ENCODE measurements at places on chromosomes 6 and 20.
A peak's percentile ranks its signal among the peaks of the same experiment; 100 is the strongest.

DNA sequence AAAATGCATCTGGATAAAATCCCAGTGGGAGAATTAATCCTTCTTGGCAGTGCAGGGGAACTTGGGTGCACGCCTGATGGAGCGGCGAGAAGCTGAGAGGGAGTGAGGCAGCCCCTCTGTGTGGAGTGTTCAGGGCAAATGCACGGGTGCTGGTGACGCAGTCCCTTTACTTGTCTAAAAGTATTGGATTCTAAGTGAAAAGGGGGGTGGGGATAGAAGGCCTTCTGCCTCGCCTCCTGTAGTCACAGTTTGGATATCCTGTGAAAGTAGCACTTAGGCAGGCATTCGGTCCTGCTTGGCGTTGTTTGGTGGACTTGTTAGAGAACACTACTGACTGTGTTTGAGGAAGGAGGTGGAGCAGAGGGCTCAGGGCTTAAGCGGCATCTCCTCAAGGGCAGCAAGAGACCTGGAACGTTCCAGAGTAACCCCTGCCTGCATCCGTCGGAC, 39.3 kb downstream of the PHACTR3 start:
- DNase-seq: no peak

GRCh38 chr6:144718431-144718830, 433.3 kb downstream of the UTRN start:
- DNase-seq: no peak

GRCh38 chr20:49685809-49686208, 27.9 kb downstream of the B4GALT5 start:
- DNase-seq: no peak

DNA sequence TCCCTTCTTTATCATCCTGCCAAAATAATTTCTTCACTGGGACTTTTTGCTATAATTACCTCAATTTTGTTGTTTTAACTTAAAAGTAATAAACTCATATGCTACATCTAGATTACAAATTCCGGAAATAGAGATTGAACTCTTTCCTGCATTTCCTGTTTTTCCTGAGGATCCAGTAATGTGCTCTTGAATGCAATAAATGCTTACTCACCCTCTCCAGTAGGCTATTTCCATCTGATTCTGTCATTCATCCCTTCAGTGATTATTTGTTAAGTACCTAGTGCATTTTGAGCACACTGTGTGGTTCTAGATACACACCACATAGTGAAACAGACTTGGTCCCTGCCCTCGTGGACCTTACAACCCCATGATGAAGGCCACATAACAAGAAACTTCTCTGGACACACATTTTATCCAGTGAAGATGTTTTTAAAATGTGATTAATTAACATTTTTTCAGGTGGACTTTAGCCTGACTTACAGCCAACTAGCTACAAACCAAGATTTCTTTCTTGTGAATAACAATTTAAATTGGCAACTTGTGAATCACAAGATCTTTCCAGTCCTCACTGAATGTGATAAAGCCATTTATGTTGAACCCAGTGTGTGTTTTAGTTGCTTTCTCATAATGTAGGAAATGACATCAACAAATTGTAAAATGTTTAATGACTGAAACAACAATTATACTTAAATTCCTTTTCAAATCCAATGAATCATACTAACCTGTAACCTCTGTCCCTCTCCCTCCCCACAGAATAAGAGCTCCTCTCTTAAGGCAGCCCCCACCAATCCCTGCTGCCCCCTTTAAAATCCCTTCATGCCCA, 272.3 kb downstream of the KHDC1L start:
- no peak for DNase-seq

DNA sequence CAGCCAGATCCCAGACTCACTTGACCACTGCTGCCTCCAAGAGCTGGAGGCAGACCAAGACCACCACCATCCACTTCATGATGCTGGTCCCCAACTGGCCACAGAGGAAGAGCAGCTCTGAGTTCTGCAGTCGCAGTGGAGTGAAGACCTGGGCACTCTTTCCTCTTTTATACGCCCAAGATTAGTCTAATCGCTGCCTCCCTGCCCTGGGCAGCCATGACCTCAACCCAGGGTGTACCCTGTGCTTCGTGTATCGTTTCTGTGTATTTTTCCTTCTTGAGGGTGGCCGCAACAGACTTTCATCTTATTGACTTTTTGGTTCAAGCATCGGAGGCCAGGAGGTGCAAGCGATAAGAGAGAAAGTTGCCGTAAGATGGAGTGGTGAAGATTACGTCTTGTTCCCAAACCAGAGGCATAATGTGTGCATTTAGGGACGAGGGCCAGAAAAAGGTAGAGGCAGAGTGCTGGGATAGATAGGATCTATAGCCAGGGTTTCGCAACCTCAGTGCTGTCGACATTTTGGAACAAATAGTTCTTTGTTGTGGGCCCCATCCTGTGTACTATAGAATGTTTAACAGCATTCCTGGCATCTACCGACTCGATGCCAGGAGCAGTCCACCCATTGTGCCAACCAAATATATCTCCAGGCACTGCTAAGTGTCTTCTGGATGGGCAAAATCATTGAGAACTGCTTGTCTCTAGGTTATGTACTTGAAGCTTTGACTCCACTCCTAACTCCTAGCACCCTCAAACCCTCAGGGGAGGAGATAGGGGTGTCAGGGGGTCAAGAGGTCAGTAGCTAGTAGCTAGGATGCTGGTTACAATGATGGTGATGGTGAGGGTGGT, at the start of gene PGC:
TSS of gene PGC (minus strand) at position 142 of the 846 bp plus-strand sequence. CDS start at position 79, 63 bp downstream.
- no peak for DNase-seq

DNA sequence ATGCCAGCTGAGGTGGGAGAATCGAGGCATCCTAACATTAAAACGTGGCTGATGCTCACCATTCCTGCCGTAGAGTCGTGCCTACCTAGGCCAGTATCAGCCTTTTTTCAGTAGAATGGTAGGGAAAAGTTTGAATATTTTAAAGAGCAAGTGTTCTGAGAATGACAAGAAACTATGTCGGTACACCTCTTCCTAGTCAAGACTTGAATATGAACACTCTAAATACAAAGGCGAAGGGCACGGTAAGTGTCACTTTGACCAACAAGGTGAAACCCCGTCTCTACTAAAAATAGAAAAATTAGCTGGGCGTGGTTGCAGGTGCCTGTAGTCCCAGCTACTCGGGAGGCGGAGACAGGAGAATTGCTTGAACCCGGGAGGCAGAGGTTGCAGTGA, 1.0 kb downstream of the GINM1 start:
- no peak for DNase-seq

- peak; percentile 5 for DNase-seq
Observed at GRCh38 chr6:170347091-170347490, 40.5 kb downstream of the FAM120B start.

GRCh38 chr6:100456141-100456907, 8.4 kb downstream of the SIM1 start:
- DNase-seq: no peak

DNA sequence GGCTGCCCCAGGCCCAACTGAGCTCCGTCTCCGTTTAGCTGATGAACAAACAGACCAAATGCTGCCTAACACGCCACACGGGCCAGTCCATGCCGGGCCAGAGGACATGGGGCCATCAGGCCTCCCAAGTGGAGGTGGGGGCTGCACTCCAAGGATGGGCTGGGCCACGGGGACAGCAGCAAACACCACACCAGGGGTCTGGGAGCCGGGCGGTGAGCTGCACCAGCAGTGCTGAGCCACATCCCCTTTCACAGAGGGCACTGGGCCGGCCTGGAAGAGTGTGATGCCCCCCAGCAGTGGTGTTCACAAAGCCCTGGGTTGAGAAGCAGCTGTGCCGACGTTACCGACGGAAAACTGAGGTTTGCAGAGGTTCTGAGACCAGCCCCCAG, 2.7 kb downstream of the KCNQ2 start:
- no peak for DNase-seq

DNA sequence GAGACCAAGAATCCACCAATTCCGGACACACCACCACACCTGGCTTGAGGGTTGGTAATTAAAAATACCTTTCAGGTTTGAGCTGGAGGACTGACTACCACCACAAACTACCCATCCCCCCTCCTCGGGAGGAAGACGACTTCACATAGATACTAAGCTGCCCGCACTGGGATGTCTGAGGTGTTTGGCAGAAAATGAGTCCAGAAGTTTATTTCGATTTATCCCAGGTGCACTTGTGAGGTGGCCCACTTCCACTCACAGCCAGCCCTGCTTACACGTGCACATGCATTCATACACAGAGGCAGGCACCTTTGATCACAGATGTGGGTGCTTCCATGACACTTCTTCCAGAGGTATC, 187.1 kb downstream of the ID4 start:
- DNase-seq: no peak

DNA sequence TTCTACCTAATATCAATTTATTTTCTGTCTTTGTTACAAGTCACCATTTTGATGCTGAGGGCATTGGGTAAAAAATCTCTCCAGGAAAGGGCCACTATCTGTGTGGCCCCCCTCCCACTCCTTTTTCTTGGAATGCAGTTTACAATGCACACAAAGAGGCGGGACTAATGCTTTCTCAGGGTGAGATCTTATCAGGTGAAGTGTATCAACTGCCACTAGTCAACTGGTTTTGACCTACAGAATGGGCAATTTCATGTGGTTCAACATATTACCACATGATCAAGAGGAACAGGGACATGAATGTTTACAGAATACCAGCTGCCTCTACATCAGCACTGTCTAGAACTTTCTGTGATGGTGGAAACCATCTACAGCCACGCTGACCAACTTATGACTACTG, 3.7 kb downstream of the RRBP1 start:
- DNase-seq: no peak

- DNase-seq: no peak
Observed at GRCh38 chr20:36848078-36848660, 27.8 kb upstream of the TLDC2 start.

DNA sequence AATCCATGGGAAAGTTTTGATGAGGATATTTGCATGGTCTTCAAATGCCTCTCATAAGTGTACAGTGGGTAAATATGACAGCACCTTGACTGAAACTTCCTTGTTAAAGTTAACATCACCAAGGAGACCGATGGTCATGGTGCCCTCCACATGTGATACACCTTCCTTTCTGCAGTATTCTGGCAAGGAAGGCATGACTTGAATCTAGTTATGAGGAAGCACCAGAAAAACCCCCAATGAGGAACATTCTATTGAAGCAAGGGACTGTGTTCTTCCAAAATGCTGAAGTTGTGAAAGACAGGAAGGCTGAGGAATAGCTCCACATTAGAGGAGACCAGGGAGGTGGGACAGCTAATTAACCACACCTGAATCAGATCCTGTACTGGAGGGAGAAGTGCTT, 118.3 kb downstream of the SLC24A3 start:
- DNase-seq: no peak

- no peak for DNase-seq
Observed at GRCh38 chr6:140101818-140102217, 727.4 kb upstream of the CITED2 start.

DNA sequence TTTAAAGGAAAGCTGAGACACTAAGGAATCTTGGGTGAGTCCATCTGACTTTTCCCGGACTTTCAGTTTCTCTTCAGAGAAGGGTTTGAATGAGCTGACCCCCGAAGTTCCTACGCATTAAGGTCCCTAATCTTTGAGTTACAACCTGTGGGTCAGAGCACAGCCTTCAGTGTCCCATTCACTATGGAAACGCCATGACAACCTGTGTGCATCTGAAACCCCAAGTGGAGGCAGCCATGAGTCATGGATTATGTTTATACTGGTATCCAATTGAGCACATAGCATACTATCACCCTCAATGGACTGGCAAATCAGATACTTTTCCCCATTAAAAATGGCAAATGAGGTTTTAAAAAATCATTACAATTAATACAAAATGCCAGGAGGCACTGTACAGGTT, 11.4 kb downstream of the MYLK4 start:
- DNase-seq: peak; percentile 19

DNA sequence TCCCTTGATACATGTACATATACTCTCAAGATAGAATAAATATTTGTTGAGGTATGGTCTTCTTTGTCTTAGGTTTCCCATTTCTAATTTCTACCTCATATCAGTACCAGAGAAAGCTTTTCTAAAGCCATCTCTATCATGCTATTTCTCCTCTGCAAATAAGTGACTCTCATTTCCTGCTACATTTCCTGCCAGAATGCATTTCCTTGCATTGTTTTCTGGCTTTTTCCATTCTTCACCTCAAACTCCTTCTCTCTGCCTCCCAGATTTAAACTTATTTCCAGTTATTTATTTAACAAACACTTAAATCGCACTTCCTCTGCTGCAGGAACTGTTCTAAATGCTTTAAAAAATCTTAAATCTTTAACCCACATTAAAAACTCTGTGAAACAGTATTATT, 74.4 kb upstream of the STMND1 start:
- no peak for DNase-seq

DNA sequence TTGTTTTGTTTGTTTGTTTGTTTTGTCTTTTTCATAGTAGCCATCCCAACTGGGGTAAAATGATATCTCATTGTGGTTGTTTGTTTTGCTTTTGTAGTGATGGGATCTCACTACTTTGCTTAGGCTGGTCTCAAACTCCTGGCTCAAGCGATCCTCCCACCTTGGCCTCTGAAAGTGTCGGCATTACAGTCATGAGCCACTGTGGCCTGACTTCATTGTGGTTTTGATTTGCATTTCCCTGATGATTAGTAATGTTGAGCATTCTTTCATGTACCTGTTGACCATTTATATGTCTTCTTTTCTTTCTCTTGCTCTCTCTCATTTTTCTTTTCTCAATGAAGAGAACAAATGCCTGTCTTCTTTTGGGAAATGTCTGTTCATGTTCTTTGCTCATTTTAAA, 30.8 kb upstream of the HLA-DOA start:
- no peak for DNase-seq

- no peak for DNase-seq
Observed at GRCh38 chr6:158503222-158503621, 56.7 kb upstream of the TMEM181 start.

- DNase-seq: no peak
Observed at GRCh38 chr6:168383062-168383854, 57.7 kb upstream of the SMOC2 start.

- DNase-seq: peak; percentile 30
Observed at GRCh38 chr20:47272893-47273590, 83.5 kb downstream of the ZMYND8 start.

DNA sequence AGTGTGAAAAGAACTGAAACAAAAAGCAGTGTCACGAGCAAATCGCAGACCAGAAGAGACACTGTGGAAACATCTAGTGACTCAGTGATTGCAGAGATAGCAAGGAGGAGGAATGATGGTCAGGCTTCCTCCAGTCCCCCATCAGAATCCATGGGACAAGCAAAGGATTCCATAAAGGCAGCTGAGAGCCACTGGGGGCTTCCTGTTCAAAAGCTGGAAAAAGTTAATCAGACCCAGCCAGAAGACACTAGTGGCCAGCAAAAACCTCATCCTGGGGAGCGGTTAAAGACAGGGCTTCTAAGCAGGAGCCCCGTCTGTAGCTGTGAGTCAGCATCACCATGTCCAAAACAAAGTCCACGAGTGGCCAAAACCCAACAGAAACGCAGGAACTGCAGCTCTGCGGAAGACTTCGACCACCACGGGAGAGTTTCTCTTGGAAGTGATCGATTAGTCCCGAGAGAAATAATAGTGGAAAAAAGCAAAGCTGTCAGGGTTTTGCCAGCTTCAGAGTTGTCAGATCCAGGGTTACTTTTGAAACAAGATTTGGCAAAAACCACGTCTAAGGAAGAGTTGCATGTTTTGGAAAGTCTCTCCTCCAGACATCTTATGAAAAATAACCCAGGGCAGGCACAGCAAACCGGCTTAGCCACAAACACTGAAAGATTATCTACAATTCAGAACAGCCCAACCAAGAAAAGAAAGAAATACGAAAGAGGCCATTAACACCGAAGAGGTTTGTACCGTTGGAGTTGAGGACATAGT, 51.0 kb downstream of the JAG1 start:
- DNase-seq: no peak

Data from activated T-cell treated with anti-CD3 and anti-CD28 coated beads for 48 hours (primary cell).